ENCODE measurements at places on chromosomes 5 and 9.

- DNase-seq = peak; percentile 24
Observed at GRCh38 chr9:36878986-36879982, 154.8 kb downstream of the PAX5 start.

- DNase-seq = no peak
Observed at GRCh38 chr9:135295551-135296300, 183.9 kb upstream of the PPP1R26 start.

GRCh38 chr9:8430945-8431344 lies 631.4 kb upstream of the DMAC1 start:
- no peak for DNase-seq

- DNase-seq = no peak
Observed at GRCh38 chr5:65271906-65272305, 209.8 kb downstream of the ADAMTS6 start.

GRCh38 chr9:137318602-137319001 lies 16.5 kb upstream of the NRARP start:
- DNase-seq = no peak

- no peak for DNase-seq
Observed at GRCh38 chr5:176180781-176181180, 57.4 kb upstream of the SIMC1 start.

- DNase-seq = no peak
Observed at GRCh38 chr9:112853882-112854585, 36.6 kb downstream of the SLC46A2 start.

DNA sequence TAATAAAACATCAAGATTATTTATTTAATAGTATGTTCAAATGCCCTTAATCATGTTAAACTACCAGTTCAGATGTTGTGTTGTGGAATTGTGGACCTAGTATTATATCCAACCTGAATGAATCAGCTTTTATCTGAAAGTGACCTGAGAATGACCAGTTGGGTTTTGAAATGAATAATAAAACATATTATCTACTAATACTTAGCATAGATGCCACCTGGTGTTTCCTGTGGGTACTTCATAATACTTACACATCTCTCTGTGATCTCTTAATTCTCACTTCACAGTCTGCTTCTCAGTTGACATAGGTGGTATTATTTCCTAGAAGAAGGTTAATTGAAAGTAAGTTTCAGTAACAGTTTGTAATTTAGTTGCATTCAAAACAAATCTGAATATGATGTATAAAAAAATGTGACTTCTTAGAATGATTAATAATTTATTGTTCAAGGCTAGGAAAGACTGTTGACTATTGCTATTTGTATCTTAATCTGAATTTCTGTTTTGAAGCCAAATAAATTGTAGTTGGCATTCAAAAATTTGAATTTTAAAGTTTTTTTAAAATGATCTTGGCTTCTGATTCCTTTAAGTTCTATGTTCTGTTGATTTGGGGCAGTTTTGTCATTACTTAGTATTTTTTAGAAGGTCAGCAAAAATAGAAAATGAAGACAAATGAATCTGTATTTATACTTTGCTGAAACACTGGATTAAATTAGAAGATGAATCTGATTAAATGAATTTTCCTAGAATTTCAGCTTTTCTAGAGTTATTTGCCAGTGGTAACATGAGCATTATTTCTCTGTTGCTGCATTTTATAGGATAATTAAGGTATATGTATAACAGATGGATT lies 48.2 kb downstream of the KIF2A start:
- no peak for DNase-seq

DNA sequence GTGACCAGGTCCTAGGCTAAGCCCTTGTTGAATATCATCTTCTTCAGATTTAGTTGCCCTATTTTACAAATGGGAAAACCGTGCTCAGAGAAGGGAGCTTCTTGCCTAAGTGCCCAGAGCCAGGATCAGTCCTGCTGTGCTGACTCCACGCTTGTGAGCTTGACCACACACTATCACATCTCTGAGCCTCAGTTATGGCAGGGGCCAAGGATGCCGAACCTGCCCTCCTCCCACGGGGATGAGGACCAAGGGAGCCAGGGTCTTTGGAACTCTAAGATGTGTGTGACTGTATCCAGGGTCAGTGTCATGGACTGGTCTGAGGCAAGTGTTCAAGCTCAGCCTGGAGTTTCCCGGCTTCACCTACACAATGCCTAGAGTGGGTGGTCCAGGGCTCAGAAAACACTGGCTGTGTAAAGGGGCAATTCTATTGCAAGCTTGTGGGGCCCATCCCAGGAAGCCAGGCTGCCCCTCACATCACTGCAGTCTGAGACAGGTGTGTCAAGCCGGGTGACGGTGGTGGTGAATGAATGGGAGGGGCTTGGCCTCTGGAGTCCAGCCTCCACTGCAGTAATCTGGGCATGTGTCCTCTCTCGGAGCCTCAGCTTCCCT lies 235.7 kb downstream of the PBX3 start:
- DNase-seq = no peak

Data from activated naive CD8-positive, alpha-beta T cell treated with anti-CD3 and anti-CD28 coated beads, Interleukin-2, amount 50 U/mL, for 24 hours (primary cell).